Daoy (cell line): ENCODE measurements at places on chromosomes 16 and 17. TPM values are rescaled to one million over a fixed set of nuclear protein-coding genes. Genes with fewer than 3 reads are reported as not detected.

- no peak for DNase-seq
These were observed 3.8 kb downstream of the HSDL1 start for GRCh38 chr16:84141143-84141670.

The ABCA6 gene
- 0.03 TPM in 1 of 2 replicates, not detected in the other for total RNA-seq

- DNase-seq = no peak
These were observed 26.3 kb downstream of the MPG start for GRCh38 chr16:104355-104754.

The FAHD1 gene
- total RNA-seq = 26.6 and 50.7 TPM in 2 replicates

- DNase-seq = no peak
These were observed 19.6 kb upstream of the RIPOR1 start for GRCh38 chr16:67509016-67509415.

The METRN gene
- 40.9 and 60.0 TPM in 2 replicates for total RNA-seq

The DYNLRB2 gene
- total RNA-seq = not detected in 2 replicates

- no peak for DNase-seq
These were observed 234.6 kb downstream of the HS3ST3A1 start for GRCh38 chr17:13367154-13367553.

The ERBB2 gene
- 6.8 and 13.2 TPM in 2 replicates for total RNA-seq

DNA sequence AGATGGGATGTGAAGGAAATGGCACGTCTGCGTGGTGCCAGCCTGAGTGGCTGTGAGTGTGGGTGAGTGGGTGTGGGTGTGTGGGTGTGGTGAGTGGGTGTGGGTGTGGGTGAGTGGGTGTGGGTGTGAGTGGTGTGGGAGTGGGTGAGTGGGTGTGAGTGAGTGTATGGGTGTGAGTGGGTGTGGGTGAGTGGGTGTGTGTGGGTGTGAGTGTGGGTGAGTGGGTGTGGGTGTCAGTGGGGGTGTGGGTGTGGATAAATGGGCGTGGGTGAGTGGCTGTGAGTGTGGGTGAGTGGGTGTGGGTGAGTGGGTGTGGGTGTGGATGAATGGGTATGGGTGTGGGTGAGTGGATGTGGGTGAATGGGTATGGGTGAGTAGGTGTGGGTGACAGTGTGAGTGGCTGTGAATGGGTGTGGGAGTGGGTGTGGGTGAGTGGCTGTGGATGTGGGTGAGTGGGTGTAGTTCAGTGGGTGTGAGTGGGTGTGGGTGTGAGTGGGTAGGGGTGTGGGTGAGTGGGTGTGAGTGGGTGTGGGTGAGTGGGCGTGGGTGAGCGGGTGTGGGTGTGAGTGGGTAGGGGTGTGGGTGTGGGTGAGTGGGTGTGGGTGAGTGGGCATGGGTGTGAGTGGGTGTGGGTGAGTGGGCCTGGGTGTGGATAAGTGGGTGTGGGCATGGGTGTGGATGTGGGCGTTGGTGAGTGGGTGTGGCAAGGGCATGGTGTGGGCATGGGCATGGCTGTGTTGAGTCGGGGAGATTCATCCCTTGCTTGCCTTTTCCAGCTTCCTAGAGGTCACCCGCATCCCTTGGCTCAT lies 80.8 kb downstream of the ZDHHC7 start:
- DNase-seq = no peak

DNA sequence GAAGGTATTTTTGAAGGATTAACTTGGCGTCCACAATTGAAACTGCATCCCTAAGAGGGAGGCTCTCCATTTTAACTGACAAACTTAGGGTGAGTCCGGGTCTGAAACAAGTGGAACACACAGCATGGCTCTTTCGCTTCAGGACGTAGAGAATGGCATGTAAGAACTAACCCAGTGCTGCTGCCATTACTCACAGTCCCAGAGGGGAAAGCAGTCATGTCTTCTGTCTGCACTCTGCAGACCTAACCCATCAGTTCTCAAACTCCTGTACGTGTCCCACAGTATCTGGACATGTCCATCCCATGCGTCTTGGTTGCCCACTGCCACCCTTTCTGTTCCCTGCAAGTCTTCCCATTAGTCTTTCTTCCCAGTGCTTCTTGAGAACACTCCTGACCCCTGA lies 563 bp downstream of the ST6GALNAC1 start:
- DNase-seq = no peak

The CIITA gene
- total RNA-seq = not detected in 2 replicates

DNA sequence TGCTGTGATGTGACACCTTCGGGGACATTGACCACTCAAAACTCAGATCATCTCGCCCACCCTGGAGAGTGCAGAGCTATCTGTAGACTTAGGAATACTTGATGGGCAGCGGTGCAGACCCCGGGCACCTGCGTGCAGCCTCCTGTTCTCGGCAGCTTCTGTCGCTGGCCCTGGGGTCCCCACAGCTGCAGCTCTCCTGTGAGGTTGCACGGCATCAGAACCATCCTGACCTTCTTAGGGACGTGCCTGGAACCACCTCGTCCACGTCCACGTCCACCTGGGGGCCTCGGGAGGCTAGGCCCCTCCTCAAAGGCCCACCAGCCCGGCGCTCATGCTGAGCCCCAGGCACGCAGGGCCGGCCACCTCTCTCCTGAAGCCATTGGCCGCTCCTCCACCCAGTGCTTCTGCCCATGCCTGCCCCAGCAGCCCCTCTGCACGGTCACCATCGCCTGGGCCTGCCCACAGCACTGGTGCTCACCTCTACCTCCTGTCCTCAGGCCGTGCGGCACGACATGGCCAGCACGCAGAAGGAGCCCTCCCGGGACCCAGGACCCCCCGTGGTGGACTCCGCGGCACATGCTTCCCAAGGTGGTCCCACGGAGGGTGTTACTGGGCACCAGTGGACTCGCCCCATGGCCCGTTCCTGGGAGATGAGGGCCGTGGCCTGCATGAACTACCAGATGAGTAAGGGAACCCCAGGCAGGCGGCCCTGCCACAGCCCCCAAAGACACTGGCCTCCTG lies 2.3 kb upstream of the WFIKKN1 start:
- DNase-seq = no peak

- DNase-seq = no peak
These were observed 53.1 kb downstream of the SPACA3 start for GRCh38 chr17:33044771-33045170.

- DNase-seq = peak; percentile 90
These were observed 561 bp downstream of the ZNF423 start for GRCh38 chr16:49855280-49855821.

- DNase-seq = no peak
These were observed 5.7 kb downstream of the MMP15 start for GRCh38 chr16:58031016-58031800.

The ASB16 gene
- not detected in 2 replicates for total RNA-seq

DNA sequence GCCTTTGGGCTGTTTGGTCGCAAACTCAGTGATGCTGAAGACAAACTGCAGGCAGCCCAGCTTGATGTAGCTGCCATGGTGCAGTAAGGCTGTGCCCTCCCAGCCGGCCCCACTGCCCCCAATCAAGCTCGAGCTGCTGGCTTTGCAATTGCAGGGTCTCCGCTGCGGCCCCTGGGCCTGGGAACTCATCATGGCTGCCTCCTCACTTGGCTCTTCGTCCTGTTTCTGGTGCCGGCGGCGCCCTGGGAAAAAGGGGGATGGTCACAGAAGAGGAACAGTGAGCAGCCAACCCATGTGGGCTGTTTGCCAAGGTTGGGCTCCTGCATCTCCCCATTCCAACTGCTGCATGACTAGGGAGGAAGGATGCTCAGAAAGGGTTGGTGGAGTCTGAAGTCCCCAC lies 3.4 kb upstream of the DHRS13 start:
- DNase-seq = no peak

DNA sequence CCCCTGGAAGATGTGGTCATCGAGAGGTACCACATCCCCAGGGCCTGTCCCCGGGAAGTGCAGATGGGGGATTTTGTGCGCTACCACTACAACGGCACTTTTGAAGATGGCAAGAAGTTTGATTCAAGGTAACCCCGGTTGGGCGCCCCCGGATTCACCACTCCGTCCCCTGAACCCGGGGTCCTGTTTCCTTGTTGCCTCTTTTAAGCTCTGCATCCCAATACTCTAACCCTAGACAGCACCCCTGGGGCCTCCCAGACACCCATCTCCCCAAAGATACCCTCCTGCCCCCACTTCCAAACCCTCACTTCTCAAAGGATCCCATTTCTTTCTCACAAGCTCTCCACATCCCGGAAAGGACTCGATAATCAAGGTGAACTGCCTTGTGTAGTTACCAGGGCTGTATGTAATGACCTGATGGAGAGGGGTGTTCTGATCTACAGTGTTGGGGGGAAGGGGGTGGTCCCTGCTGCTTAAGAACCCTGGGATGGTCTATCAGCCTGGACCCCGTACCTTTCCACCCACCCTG lies 412 bp downstream of the FKBP10 start:
- no peak for DNase-seq

The CACNG3 gene
- not detected in 2 replicates for total RNA-seq

The NGFR gene
- total RNA-seq = 0.34 and 1.1 TPM in 2 replicates

DNA sequence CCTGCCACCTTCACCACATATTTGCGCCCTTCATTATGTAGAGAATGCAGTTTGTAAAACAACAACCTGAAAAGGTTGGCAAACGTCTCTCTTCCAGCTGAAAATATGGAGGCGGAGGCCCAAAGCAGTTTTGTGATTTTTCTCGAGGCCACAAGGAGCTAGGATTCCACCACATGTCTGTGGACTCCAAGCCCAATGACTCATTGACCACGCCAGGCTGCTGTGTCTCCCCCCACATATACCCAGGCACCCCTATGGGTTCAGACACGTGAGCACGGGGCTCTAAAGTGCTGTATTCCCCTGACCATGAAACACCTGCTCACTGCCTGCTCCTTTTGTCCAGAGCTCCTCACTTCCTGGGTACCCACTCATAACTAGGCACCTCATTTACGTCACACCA lies 121.4 kb upstream of the CDH5 start:
- no peak for DNase-seq

DNA sequence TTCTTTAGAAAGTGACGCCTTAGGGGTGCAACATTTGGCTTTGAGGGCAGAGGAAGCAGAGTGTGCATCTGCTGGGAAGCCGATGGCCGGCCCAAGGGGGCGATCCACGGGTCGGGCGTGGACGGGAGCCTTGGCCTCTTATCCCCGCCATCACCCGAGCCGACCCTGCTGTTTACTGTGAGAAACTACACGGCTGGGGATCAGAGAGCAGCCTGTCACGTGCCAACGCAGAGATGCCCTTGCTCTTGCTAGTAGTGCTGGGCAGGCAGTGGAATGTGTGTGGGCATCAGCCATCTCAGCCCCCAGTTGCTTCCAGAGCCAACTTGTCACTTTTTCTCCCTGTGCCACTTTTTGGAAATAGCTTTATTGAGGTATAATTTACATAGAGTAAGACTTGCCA lies 26.7 kb upstream of the ITGB4 start:
- no peak for DNase-seq
